ENCODE measurements at places on chromosomes 6 and 20. TPM values are rescaled to one million over a fixed set of nuclear protein-coding genes. Genes with fewer than 3 reads are reported as not detected.

BPI gene
- not detected for total RNA-seq

ETV7 gene
- total RNA-seq: not detected

C6orf89 gene
- 44.8 TPM for total RNA-seq

TNXB gene
- 0.36 TPM for total RNA-seq

PDE7B gene
- 0.52 TPM for total RNA-seq

DDAH2 gene
- total RNA-seq: 120 TPM

MUCL3 gene
- total RNA-seq: not detected

PKHD1 gene
- total RNA-seq: 3.6 TPM

NHLRC1 gene
- total RNA-seq: 4.1 TPM

TINAG gene
- total RNA-seq: 0.72 TPM

NNAT gene
- total RNA-seq: 0.19 TPM

TXLNB gene
- total RNA-seq: 65.8 TPM

ATP9A gene
- 7.6 TPM for total RNA-seq

APCDD1L gene
- total RNA-seq: 0.21 TPM

QRSL1 gene
- total RNA-seq: 13.1 TPM

ARMC12 gene
- 0.16 TPM for total RNA-seq

SLC17A2 gene
- total RNA-seq: 0.21 TPM

ZC2HC1B gene
- total RNA-seq: 0.36 TPM

VGLL2 gene
- 24.4 TPM for total RNA-seq

NOTCH4 gene
- 0.53 TPM for total RNA-seq

TPBG gene
- total RNA-seq: 7.7 TPM

PROCR gene
- 3.5 TPM for total RNA-seq

PLEKHG1 gene
- total RNA-seq: under 0.01 TPM

NRSN1 gene
- total RNA-seq: not detected

HLA-DQB1 gene
- total RNA-seq: not detected

OPN5 gene
- not detected for total RNA-seq

C6orf132 gene
- total RNA-seq: 0.16 TPM

OR2H2 gene
- total RNA-seq: not detected

PACSIN1 gene
- total RNA-seq: 5.4 TPM

TBX18 gene
- 22.6 TPM for total RNA-seq

ZNF391 gene
- total RNA-seq: 0.03 TPM

CTSA gene
- 218 TPM for total RNA-seq

UST gene
- total RNA-seq: 8.0 TPM

PTCRA gene
- not detected for total RNA-seq

ALDH5A1 gene
- 1.2 TPM for total RNA-seq

OLIG3 gene
- total RNA-seq: not detected

LRRN4 gene
- not detected for total RNA-seq
